ENCODE measurements at places on chromosomes 7 and 10.

- no peak for DNase-seq
These were observed 80.9 kb downstream of the UNCX start for GRCh38 chr7:1313613-1314012.

DNA sequence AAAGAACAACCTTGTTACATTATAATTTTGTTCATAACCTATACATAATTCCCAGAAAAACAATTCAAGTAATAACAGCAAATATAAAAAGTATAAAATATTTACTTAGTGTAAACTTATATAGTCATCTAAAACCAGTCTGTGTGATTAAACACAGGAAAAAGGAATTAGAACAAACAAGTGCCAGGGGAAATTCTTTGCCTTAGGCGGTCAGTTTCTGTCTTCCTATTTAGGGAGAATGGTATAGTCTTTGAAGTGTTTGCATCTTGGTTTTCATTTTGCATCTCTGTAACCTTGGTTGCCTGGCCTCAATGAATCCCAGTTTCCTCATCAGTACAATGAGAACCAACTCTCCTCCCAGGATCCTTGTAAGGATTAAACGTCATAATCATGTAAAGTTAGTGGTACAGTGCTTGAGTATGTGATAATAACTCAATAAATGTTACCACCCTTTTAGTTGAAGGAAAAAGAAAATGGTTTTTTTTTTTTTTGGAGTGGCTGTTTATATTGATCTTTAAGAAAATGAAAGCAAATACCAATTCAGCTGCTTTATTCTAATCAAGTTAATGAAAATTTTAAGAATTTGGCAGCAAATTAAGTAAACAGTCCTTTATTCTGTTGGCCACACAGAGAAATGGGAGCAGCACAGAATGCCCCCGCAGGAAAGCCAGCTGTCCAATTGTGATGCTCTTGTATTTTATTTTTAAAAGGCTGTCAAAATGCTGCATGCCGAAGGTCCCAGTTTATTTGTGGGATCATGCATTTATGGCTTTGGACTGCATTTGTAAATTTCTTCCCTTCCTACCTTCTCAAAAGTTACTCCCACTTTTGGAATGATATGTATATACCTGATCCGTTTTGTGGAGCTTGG lies 61.8 kb downstream of the SHH start:
- DNase-seq: no peak

DNA sequence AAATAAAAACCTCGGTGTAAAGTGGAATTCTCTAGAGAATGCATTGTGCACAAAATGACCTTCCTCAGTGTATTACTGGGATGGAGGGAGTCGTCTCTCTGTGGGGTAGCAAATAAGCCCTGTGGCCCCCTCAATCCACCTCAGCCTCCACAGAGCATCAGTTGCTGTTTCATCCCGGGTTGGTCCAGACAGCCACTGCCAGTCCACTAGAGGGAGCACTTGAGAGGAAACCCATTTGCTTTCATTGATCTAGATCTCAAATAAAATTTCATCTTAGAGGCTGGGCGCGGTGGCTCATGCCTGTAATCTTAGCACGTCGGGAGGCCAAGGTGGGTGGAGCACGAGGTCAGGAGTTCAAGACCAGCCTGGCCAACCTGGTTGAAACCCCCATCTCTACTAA lies 1128.7 kb downstream of the CNTNAP2 start:
- DNase-seq: no peak

DNA sequence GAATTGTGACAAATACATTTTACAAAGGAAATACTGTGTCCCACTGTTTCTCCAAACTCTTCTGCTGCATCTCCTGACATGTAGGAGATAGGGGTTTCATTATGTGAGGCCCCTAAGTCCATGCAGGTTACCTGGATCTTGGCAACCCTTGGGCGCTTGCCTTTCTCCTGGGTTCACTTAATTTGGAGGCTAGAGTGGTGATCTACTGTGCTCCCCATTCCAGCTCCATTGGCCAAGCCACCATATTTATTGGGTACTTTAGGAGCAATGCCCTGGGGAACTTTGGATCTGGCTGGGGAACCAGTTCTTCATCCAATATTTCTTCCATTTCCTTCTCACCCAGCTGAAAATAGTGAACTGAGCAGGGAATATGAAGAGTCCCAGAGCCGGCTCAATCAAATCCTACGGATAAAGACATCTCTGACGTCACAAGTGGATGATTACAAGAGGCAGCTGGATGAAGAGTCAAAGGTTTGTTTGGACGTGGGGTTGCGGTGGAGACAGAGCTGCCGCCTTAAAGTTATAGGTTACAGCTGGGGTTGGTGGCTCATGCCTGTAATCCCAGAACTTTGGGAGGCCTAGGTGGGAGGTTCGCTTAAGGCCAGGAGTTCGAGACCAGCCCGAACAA lies 18.5 kb downstream of the MYH16 start:
- no peak for DNase-seq

DNA sequence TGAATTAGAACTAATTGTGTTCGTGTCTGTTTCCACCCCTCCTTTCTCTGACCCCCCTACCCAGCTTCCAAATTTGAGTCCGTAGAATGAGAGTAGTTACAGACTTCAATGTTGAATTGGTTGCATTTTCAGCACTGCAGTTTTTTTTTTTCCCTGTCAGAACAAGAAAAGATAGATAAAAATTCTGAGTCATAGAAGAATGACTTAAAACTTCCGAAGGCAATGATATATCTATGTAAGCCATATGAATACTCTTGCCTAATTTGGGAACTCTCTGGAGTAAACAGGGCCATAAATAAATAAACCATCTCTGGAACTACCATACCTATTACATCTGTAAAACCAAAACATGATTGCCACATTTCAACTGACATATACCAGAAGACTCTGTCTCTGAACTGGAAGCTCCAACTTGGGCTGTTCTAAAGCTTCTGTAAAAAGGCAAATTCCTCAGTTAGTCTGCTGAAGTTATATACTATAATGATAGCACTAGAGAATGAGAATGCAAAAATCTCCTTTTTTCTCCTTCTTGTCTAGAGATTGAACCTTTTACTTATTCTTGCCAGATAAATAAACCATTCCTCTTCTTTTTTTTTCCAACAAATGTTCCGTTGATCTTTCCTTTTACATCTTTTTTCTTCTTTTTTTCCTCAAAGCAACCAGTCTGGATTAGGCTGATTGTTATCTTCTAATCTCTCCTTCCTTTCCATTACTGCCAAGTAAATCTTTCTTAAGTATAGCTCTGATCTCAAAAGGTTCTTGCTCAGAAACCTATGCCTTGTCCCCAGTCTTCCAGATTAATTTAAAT lies 23.5 kb downstream of the VCL start:
- no peak for DNase-seq

- no peak for DNase-seq
These were observed 138.4 kb downstream of the CREB5 start for GRCh38 chr7:28550580-28551186.

DNA sequence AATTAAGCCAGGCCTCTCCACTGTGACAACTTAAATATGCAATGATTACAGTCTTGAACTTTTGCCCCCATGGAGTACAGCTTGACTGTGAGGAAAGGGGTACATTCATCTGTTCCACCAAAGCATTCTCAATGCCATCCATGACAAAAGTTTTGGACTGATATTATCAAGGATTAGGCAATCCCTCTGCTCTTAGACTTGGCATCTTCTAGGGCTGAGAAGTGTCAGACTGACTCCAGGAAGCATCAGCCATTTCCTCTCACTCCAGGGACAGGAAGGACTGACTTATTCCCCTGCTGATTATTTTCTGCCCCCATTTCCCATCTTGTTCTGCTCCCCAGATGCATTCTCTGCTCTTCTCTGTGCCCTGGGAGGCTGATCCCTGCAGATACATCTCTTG lies 69.7 kb downstream of the ZNF365 start:
- DNase-seq: no peak

GRCh38 chr7:152362128-152362926 lies 73.5 kb downstream of the KMT2C start:
- no peak for DNase-seq

DNA sequence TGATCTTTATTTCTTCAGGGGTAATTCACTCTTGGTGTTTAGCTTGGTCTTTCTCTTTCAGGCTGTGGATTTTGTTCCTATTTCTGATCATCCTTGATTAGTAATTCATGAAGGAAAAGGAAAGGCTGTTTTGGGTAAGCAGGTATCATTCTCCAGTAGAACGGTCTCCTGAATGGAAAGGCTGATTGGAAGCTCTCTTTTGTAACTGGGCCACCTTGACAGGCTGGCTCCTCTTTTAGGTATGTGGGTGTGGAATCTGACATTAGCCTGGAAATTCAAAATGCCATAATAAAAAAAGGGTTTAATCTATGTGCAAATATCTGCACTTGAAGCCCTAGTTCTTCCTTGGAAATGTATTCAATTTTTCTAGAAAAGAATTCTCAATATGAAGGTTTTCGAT lies 18.9 kb downstream of the TAS2R39 start:
- DNase-seq: no peak

DNA sequence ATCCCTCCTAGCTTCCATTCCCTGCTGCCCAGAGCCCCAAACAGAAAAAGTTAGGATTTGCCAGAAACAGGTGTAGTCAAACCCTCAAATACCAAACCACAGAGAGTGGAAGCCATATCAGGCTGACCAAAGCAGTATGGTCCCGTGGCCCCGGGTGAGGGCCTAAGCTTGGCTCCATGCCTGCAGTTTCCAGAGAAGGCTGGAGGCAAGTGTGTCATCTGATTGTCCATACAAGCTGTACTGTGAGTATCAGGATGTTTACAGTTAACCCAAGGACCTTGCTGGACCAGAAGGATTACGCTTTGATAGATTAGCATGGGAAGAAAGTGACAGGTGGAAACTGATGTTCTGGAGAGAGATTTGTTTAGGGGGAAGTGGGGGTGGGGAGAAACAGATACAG lies 96.3 kb downstream of the PRKAG2 start:
- DNase-seq: no peak

DNA sequence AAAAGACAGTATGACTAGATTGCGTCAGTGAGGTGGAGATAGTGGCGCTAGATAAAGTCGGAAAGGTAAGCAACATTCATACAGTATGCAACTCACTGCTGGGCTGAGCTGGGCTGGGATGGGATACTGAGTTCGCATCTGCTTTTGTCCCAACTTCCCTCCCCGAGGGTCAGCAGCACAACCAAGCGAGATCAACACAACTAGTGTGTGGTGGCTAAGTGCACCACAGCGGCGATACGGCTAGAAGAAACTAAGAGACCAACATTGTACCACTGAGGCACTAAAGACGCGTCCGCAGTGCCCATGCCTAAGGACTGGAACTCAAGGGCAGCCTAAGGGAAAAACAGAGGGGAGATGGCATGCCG lies 467 bp downstream of the EXOSC1 start:
- no peak for DNase-seq

GRCh38 chr7:30852308-30852684 lies 59.4 kb upstream of the AQP1 start:
- no peak for DNase-seq

- no peak for DNase-seq
These were observed 6.6 kb downstream of the VPS50 start for GRCh38 chr7:93238748-93239147.

DNA sequence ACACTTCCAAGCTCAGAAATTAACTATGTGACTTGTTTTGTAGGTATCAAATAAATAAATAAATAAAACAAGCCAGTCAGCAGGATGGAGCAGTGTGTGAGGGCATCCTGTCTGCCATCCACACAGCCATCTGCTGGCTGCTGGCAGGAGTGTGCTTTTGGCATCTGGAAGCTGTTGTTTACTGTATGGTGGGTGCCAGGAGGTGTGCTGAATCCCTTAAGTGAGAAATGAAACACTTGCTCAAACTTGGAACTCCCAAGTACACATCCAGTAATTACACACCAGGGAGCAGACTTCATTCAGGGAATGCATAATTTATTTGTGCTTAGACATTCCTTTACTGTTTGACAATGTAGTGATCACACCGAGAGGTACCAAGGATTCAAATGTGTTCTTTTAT lies 16.9 kb upstream of the TAX1BP1 start:
- no peak for DNase-seq

- DNase-seq: no peak
These were observed 35.2 kb downstream of the GPAM start for GRCh38 chr10:112148331-112148730.

DNA sequence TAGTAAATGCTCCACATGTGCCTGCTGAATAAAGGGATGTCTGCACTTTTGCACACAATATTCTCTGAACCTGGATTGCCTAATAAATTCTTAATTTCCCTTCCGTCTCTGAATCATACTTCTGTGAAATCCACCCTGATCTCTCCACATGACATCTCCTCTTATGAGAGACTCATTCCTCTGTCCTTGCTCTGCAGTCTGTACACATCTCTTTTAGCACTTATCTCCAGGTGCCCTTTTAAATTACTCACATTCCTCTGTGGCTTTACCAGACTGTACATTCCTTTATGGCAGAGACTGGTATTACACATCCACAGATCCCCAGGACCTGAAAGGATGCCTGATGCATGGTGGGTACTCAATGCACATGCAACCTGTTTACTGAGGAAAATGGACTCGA lies 527.6 kb downstream of the PHTF2 start:
- no peak for DNase-seq

DNA sequence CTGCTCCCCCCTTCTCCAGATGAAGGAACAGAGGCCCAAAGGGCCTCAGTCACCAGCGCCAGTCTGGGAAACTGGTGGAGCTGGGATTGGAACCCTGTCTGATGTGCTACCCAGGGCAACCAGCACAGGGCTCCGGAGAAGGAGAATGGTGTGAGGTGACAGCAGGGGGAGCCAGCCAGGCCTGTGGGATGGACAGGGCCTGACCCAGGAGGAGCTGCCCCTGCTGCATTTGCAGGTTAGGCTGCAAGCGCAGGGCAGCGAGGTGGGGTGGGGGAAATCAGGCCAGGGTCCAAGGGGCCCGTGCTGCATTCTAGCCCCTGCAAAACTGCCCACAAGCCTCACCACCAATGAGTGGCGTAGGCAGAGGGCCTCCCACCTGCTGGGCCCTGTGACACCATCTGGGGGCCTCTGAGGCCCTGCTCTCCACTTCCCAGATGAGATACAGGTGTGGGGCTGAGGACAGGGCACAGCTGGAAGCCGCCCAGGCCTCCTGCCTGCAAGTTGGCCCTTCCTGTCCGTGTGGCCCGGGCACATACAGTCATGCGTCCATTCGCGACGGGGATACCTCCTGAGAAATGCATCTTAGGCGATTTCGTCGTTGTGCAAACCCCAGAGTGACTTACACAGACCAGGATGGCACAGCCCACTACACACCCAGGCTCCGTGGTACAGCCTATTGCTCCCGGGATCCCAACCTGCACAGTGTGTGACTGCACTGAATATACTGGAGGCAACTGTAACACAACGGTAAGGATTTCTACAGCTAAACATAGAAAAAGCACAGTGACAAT lies 45.3 kb downstream of the RASGEF1A start:
- DNase-seq: no peak

DNA sequence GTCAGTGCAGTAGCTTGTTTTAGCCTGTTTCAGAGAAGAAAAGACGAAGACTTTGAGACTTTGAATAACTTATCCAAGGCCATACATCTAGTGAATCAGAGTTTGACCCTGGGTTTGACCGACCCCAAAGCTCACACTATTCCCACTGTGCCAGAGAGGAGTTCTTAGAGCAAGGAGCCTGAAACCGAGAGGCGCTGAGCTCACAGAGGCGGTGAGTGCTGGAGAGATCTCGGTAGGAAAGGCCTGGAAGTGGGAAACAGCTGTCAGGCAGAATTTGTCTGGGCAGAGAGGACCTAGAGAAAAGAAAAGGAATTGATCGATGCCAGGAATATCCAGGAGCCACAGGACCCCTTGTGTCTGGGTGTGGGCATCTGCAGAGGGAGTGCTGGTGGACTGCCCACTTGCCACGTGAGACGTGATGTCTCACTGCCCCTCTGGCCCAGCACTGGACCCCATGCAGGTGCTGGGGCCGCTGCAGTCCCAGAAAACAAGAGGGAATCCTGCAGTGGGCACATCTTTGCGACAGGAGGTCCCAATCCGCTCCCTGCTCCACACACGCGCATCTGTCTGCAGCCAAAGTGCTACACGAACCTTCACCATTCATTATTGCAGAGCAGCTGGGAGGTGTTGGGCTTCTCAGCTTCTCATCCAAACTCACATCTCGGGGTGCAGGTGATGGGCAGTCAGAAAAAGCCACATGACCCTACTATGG lies 6.2 kb downstream of the CALML3 start:
- no peak for DNase-seq
